ENCODE measurements at places on chromosomes 2 and 18.

DNA sequence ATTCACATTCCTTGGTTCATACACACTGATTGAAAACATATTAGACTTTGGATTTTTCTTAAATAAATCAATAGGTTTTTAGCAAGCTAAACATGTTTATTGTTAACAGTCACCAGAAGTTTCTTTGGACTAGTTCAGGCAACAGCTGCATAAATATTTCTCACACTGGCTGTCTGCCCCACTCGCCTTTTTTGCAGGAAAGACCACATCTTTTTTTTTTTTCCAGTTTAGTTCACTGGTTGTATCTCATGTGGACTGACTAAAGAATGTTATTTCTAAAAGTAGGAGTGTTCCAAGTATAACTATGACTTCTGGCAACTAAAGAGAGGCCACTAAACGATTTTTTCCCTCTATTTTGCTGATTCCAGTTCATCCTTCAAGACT, 31.1 kb downstream of the SLC40A1 start:
- no peak for DNase-seq

GRCh38 chr2:203586696-203587095, 51.6 kb upstream of the RAPH1 start:
- DNase-seq = no peak

DNA sequence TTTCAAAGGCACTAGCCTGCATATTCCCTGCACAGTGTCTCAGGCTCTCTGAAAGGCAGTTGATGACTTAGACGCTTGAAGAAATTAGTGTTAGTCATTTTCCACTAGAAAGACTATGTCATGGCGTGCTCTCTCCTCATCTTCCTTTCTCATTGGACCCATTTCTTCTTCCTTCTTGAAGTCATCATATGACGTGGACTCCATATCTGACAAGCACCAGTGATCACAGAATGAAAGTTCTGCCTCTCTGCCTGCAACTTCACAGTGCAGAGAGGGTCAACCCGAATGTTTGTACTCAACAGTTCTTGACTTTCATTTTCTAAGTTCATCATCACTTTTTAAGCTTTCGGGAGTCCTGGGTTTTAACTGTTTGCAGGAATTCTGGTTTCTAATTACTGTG, 63.7 kb upstream of the CYRIA start:
- peak; percentile 7 for DNase-seq

DNA sequence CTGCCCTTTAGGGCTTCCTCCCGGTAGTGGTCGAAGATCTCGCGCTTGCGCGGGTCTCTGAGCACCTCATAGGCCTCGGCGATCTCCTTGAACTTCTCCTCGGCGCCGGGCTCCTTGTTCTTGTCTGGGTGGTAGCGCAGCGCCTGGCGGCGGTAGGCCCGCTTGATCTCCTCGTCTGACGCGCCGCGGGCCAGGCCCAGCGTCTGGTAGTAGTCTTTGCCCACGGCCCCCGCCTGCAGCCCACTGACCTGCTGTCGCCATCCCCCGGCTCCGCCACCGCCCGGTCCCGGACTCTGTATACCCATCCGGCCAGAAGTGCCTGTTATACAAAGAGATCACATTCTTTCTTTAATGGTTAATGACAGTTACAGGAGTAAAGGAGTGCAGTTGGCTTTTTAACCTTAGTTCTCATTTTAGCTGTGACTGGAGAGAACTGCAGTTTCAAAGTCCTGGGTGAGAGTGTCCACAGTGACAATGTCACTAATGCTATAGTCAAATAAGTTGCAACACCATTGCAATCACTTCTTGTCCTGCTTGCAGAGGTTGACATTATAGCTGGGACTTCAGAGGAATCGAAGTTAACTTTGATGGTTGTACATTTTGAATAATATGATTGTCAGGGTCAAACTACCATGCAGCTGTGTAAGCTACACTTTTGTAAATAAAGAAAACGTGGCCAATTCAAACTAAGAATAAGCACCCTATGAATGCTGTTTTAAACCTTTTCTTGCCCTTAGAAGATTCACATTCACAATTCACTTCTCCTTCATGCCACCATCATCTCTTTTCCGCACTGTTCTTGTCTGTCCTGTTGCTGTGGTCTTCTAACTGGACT, 35.3 kb upstream of the CAVIN2 start:
- no peak for DNase-seq

DNA sequence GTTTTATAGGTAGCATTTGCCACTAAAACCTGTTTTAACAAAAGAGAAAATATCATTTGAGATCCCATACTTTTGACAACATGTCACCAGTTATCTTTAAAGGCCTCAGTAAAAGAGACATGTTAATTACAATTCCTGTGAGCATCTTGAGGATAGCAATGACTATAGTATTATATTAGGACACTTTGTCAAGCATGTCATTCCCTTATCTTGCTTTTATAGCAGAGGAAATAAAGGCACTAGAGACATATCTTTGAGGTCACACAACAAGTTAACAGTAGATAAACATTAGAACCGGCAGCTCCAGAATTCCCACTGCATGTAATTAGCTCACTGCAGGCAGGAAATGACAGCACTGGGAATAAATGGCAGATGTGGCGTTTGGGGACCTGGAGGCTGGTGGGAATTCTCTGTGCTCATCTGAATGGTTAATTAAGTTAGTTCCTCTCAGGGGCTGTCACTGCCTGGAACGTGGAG, 25.9 kb downstream of the LYPD6B start:
- no peak for DNase-seq

GRCh38 chr2:162520959-162521358, 177.0 kb downstream of the GCA start:
- DNase-seq = no peak

Measured in GM12864 (cell line).